ENCODE measurements at places on chromosomes 5 and 9.

- peak; percentile 70 for DNase-seq
These were observed 6.1 kb upstream of the TNIP1 start for GRCh38 chr5:151086905-151087360.

- no peak for DNase-seq
These were observed 60.3 kb downstream of the TMC1 start for GRCh38 chr9:72581694-72582093.

DNA sequence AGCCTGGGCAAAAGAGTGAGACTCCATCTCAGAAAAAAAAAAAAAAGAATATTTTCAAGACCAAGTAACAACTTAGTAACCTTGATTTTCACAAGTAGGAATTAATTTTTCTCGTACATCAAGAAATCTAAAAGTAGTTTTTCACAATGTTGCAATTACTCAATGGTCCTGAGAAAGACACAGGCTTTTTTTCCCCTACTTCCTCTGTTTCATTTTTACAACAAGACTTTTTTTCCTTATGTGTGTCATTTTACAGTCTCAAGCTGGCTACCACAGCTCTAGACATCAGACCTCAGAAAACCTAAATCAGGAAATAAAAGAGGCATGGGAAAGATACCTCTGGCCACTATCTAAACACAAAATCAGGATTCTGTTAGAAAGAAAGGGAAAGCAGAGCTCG lies 45.9 kb downstream of the WDR36 start:
- DNase-seq = no peak

- DNase-seq = no peak
These were observed 82.2 kb downstream of the TRIO start for GRCh38 chr5:14225173-14225834.

DNA sequence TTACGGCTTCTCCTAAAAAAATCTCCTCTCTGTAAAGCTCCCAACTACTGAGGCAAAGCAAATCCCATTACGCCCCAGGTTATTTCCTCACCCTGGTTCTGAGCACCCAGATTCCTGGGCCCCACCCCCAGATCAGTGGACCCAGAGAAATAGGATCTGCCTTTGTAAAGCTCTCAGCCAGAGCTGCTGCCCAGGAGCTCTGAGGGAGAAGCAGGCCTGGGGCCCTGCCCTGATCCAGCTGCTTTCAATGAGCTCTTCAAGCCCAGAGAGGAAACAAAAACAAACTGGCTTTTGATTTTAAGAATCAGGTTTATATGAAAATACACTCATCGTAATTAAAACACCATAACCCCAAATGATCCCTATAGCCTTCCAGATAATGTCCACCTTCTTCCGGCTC lies 124.5 kb downstream of the C5orf15 start:
- no peak for DNase-seq

DNA sequence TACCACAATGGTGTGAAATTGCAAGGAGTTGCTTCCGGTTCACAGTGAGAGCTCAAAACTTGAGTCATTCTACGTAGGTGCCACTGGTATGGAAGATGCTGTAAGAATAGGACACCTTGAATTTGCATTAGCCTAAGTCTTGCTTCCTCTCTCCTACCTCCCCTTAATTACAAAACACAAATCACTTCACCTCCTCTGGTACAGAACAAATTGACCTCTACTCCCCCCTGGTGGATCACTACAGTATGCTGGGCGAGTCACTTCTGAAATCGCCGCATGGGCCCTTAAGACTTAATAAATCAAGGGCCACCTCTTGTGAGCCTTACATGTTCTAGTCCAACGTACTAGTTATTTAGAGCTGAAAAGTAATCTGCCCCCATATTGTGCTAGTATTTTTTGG lies 145.3 kb upstream of the SMARCA2 start:
- peak; percentile 38 for DNase-seq

DNA sequence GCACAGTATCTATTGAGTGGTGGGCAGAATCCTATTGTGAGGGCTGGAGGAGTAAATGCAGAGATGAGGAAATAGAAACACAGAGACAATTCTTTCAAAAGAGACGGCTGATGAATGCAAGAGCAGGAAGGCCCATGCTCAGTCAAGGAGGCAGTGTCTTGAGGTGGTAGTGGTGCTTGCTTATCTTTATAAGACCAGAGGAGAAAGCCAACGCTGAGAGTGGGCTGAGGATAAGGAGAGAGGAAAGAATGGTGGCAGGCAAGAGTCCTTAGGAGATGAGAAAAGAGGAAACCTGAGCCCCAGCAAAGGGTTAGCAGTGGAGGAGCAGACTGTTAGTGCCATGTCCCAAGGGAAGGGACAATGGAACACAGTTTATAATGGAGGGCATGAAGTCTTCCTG lies 86.0 kb downstream of the SNCAIP start:
- no peak for DNase-seq

DNA sequence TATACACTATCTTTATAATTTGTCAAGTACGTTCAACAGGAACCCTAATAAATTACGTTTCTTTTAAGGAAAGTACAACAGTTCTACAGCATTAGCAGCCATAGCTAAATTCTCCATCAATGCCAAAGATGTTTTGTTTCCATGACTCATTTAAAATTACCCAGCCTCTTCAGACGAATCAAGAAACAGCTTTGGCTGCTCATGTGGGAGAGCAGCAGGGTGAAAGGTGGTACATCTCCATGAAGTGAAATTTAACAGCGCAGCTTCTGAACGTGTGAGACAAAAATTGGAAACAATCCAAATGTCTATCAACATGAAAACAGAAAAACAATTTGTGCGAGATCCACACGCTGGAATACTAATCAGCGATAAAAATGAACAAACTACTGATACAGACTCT lies 327.3 kb upstream of the CDH6 start:
- no peak for DNase-seq

- DNase-seq = no peak
These were observed 23.2 kb upstream of the IER5L start for GRCh38 chr9:129201289-129201688.

DNA sequence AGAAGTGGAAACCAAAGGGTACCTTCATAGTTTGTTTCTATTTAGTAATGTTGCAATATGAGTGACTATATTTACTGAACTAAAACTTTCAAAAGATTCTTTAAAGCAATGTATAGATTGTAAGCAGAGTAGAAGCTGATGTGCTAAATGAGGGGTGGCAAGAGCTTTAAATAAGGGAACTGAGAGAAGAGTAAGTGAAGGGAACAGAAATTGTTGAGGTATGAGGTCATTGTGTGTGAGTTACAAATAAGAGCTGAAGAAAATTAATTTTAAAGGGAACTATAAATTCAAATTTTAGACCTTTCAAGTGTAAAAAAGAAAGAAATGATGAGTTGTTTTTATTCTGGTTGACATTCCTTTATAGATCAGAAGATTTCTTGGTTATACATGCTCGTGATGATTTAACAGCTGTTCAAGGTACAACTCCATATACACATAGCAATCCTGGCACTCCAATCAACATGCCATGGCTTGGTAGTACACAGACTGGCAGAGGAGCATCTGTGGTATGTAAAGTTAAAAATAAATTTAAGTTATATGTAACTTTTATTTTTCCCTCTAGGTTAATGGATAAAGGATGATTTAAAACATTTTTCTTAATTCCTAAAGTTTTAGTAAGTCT lies 135.1 kb upstream of the TNFAIP8 start:
- DNase-seq = no peak

- peak; percentile 87 for DNase-seq
These were observed 52.2 kb upstream of the DAB2IP start for GRCh38 chr9:121598965-121599871.

- DNase-seq = no peak
These were observed 233.1 kb upstream of the ANKRD55 start for GRCh38 chr5:56466136-56466816.

- peak; percentile 30 for DNase-seq
These were observed 161.5 kb downstream of the ARL15 start for GRCh38 chr5:54148858-54149257.

GRCh38 chr5:107700481-107700880 lies 29.7 kb upstream of the EFNA5 start:
- DNase-seq = no peak

DNA sequence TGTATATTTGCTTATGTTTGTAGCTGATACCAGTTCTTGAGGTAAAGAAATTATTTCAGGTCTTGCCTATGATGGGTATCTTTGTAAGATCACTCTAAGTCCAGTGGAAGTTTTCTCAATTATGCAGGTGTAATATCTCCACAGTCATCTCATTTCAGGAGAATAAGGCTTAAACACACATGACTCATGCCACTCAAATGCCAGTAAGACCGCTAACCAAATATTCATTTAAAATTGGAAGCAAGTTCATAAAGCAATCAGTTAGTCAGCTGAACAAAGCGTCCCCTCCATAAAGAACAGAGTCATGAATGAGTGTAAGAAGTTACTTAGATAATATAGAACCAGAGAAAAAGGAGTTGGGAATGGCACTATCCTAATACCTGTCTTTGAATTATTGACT lies 248.7 kb downstream of the LURAP1L start:
- DNase-seq = no peak

DNA sequence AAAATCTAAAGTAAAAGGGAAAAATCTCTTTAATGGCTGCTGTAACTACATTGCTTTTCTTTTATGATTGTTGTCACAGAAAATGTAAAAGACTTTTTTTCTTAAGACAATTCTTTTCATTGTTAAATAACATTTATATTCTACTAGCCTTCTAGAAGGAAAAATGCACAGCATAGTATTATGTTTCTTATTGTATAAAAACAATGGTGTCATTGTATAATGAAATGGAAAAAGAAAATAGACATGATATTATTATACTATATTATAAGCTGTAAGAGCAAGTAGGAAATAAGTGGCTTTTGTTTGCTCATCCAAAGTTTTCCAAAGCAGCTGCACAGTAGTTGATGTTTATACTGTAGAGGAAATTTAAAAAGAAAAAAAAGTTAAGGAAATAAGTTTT lies 1021.7 kb downstream of the EFNA5 start:
- DNase-seq = no peak

- no peak for DNase-seq
These were observed 681.8 kb downstream of the SEMA5A start for GRCh38 chr5:8864053-8864452.

DNA sequence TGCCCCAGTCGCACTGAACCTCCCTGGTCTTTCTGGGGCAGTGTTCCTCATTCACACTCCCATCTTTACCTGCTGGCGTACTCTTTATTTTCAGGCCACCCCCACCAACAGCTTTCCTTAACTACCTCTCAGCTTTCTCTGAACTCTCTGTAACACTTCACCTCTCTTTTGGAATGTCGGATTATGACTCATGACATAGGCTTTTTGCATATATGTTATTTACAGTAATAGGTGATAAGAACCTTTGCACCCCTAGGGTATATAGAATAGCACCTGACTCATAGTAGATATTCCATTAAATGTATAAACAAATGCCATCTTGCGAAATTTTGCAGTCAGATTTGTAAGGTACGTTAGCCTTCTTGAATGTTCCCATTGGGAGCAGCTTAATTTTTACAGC lies 52.9 kb upstream of the MIER3 start:
- DNase-seq = no peak

DNA sequence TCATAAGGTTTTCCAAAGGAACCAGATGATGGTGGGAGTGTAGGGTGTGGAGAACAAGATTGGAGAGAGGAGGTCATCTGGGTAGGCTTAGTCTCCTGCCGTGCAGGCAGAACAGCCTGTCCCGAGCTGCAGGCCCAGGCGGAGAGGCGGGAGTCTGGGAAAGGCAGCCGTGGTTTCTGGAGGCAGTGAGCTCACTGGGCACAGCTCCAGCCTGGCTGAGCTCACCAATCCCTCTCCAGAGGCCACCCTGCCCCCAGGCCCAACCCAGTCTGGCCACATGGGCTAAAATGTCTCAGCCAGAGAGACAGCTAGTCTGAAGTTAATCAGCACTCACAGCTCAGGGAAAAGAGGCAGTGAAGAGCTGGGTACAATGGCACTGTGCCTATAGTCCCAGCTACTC lies 12.3 kb downstream of the P4HA2 start:
- DNase-seq = peak; percentile 96

GRCh38 chr5:68679041-68679440 lies 414.8 kb upstream of the SLC30A5 start:
- no peak for DNase-seq

DNA sequence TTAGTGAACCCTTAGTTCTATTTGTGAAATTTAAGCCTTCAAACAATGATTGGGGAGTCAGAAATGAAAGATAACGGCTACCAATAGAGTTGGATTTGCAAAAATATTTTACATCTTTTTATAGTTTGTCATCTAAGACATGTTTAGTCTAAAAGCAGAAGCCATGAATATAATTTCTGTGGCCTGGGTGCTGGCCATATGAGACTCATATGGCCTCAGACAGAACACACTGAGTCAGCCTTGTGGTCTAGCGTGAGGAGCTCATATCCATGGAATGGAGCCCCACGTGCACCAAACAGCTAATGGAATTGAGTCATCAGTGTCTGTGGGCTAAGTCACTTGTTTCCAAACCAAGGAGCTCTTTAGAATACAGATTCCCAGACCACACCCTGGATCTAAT lies 240.7 kb upstream of the NREP start:
- no peak for DNase-seq

Data from tongue (tissue), 3 donors.